Colonic mucosa (tissue), 4 donors: ENCODE measurements at places on chromosomes 7 and 10.

GRCh38 chr10:74909670-74910069 lies 83.3 kb downstream of the KAT6B start:
- DNase-seq, result no peak

DNA sequence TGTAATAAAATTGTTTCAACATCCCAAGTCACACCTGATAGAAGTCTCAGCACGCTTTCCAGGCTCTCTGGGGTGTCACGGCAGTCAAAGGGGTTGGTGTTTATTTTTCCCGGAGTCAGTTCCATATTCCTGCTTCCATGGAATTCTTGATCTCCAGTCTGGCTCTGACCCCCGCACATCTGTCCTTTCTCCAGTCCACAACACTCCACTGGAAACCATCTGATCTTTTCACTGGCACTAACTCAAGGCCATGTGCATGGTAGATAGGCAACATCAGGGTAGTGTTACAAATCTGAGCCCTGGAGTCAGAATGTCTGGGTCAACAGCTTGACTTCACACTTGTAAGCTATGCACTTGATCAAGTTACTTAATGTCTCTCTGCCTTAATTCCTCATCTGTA lies 176.2 kb downstream of the WDR11 start:
- DNase-seq, result no peak

DNA sequence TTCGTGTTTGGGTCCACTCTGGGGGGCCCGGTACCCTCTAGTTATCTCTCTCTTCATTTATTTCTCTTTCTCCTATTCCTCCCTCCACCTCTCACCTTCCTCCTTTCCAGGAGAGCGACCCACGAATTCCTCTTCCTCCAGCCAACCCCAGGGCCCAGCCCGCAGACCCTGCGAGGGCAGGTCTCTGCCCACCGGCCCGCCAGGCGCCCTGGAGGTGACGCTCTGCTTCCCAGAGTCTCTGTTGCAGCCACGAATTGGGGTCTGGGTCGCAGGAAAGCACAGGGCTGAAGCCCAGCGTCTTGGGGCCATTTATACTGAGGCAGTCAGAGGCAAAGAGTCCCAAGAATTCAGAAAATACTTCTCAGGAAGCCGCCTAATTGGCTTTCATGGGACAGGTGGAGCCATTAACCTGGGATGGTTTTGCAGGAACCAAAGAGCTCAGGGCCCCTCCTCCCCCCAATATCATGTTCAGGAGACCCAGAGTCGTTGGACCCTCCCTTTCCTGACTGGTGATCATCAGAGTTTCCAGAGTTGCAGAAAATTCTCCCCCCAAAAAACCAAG lies 2.7 kb upstream of the EN2 start:
- DNase-seq, result no peak

GRCh38 chr7:115005251-115005650 lies 83.4 kb downstream of the MDFIC start:
- no peak for DNase-seq

- no peak for DNase-seq
Observed at GRCh38 chr10:70232859-70233108, 445 bp downstream of the PPA1 start.

- no peak for DNase-seq
Observed at GRCh38 chr7:151793531-151793951, 83.4 kb downstream of the PRKAG2 start.

- DNase-seq, result no peak
Observed at GRCh38 chr10:43199088-43199683, 60.9 kb downstream of the CSGALNACT2 start.

DNA sequence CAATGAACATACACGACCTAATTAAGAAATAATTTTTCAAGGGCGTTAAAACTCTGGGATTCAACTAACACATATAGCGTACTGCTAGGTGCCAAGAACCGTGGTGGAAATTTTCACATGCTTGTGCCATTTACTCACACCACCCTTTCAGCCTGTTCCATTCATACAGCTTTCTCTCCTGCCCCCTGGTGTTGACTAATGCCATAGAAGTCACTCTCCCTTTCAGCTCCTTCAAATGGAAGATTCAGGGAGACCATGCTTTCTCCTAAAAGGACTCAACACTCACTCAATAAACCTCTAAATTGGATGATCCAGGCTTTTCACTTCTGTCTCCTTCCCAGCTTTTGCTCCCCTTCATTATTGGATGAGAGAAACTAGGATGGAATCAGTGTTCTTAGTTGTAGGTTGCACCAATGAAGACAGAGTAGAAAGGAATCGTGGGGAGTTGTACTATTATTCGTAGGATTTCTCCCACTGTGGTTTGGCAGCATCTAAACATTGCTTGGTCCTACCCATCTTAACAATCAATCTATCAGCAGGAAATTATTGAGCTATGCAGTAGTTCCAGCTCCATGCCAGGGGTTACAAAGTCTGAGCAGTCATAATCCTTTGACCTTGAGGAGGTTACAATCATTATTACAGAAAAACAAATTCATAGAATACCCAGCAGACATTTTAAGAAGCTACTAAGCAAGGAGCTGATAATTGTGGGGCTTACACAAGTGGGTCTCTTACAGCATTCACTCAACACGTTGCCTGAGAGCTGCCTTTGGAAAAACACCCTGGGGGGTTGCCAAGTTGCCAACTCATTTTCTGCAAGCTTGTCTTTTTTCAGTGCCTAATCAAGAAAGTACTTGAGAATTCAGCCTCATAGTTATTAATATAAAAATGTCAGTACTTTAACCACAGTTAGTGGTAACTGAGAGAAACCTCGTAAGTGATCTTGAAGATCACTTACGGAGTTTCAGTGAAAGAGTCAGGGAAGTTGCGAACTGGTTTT lies 2.8 kb upstream of the PPP1R3C start:
- peak; percentile 81 for DNase-seq

DNA sequence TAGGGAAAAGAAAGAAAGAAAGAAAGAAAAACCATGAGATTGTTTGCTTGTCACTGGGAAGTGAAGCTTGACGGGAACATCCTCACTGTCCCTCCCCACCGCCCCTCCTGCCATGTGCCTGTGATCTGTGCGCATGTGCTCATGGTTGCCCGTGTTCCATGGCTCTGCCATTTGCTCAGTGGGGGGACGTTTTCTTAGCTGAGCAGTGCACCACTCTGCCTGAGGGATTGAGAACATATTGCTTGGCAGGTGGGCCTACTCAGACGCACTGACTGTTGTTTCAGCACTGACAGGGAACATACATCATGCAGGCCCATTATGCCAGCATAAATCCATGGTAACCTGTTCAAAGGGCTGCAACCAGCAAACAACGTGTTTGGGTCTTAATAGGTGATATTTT lies 747.9 kb upstream of the GALNT17 start:
- DNase-seq, result no peak

- DNase-seq, result no peak
Observed at GRCh38 chr10:106217627-106218026, 946.9 kb downstream of the SORCS1 start.

- peak; percentile 27 for DNase-seq
Observed at GRCh38 chr7:39271402-39271801, 293.7 kb downstream of the POU6F2 start.

DNA sequence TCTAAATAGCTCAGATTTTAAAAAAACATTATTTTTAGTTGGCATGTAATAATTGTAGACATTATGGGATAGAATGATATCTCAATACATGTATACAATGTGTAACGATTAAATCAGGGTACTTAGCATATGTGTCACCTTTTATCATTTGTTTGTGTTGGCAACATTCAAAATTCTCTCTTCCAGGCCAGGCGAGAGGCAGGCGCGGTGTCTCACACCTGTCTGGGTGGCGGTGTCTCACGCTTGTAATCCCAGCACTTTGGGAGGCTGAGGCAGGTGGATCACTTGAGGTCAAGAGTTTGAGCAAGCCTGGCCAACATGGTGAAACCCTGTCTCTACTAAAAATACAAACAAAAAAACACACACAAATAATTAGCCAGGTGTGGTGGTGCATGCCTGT lies 151.7 kb downstream of the RTKN2 start:
- DNase-seq, result no peak

- DNase-seq, result no peak
Observed at GRCh38 chr10:117677890-117678500, 135.4 kb downstream of the EMX2 start.

GRCh38 chr10:117188371-117188770 lies 8.9 kb upstream of the KCNK18 start:
- DNase-seq, result no peak

DNA sequence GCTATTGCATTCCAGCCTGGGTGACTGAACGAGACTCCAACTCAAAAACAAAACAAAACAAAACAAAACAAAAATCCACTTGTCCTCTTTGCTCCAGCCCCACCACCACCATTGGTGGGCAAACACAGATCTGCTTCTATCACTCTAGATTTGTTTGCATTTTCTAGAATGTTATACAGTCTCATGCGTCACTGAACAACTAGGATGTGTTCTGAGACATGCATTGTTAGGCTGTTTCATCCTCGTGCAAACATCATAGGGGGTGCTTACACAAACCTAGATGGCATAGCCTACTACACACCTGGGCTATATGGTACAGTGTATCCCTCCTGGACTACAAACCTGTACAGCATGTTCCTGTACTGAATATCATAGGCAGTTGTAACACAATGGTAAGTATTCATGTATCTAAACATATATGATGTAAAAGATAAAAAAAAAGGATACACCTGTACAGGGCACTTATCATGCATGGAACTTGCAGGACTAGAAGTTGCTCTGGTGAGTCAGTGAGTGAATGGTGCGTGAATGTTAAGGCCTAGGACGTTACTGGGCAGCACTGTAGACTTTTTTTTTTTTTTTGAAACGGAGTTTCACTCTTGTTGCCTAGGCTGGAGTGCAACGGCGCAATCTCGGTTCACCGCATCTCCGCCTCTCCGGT lies 45.3 kb downstream of the BTBD16 start:
- peak; percentile 5 for DNase-seq

DNA sequence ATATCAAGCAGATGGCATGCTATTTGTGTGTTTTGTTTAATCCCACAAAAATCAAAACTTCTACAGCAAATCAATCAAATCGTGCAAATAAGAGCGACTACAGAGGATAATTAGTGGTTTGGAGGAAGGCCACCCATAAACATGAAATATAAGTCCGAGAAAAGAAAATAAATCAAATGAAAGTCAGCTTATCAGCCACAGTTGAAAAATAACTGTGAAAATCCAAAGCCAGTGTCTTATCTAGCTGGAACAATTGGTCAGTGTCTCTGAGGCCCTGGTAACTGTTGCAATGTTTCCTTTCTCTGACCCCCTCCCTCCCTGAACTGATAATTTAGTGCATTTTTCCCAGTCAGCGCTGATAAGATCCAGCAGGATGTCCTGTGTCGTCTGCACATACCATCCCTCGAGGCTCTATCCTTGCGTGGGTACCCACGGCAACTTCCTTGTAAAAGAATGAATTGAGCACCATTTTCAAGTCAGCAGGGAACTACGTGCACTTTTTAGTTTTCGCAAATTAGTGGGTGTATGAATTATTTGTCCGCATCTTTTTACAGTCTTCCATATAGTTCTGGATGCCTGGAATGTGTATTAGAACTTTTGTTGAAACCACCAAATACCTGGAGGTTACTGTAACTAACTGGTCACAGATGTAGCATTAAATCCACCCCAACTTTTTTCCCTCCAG lies 10.8 kb upstream of the JCAD start:
- DNase-seq, result no peak
